ENCODE measurements at places on chromosomes 6 and 20.

DNA sequence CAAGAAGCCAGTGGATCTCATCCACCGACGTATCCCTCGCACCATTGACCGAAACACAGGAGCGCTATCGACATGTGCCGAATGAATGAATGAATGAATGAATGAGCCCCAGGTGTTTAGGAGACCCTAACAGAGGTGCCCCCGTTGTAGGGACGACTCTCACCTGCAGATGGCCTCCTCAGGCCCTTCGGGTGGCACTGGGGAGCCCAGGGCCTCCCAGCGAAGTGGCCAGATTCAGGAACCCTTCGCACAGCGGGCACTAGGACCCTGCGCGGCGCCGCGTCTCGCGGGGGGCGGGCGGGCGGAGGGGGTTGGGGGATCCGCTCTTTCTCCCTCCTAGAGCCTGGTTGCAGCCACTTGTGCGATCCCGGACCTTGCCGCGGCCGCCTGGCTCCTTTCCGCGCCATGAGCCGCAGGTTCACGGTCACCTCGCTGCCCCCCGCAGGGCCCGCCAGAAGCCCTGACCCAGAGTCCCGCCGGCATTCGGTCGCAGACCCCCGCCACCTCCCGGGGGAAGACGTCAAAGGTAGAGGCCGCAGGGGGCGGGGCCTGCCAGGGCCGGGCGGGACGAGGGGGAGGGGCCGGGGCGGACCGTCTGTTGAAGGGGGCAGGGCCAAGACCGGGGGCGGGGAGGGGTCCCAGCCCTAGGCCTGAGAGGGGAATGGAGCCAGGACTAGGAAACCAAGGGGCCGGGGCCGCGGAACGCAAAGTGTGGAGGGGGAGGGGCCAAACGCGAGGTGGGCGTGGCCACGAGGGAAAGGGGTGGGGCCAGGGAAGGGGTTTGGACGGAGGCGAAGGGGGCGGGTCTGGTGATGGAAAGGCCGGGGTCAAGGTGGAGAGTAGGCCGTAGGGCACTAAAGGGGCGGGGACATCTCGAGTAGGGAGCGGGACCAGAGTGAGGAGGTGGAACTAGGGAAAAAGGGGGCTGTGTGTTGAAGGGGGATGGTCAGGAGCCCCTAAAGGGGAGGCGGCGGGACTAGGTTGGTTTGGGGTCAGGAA is 7.4 kb upstream of the SLC12A5 start:
- peak; percentile 49 for DNase-seq

DNA sequence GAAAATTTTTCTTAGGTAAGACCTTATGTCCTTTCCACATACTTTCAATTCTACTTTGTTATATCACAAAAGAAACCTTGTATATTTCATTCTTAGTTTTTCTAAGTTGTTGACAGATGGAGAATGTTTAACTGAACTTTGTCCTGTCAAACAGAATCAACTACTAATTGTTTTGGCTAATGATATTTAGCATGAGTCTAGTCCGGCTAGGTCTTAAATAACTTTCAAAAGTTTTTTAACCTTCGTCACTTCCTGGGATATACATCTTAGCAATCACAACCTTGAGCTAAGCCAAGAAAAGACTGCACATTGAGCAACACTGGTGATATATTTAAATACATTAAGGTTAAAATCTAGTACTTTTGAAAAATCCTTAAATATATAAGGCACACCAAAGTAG is 62.9 kb upstream of the RUNX2 start:
- DNase-seq, result no peak

GRCh38 chr20:51326201-51326819 is 216.2 kb downstream of the NFATC2 start:
- peak; percentile 70 for DNase-seq

DNA sequence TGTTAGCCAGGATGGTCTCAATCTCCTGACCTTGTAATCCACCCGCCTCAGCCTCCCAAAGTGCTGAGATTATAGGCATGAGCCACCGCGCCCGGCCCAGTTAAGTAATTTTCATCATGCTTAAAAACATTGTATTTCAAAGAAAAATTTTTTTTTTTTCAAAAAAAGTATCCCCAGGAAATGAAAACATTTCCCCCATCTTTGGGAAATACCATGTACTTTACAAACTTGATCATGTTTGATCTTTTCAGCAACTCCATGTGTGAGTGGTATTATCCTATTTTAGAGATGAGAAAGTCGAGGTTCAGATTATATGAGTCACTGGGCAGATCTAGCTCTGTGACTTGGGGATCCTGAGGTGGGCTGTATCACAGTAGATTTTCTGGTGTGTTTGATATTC is 11.8 kb downstream of the CHMP4B start:
- no peak for DNase-seq

DNA sequence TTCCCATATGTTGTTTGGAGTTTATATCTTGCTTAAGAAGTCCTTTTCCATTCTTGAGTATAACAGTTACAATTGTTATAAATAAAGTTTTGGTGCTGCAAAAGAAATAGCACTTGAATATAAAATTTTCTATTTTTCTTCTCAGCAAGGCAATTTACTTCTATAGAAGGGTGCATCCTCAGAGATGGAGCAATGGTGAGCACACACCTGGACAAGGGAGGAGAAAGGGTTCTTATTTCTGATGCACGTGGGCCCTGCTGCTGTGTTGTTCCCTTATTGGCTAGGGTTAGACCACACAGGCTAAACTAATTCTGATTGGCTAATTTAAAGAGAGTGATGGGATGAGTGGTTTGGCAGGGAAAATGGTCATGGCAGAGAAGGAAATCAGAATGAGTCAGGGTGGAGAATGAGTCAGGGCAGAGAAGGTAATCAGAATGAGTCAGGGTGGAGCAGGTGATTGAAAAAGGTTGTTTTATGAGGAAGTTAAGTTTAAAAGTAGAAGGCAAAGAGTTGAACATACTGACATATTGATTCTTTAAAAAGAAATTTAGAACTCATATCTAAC is 38.0 kb downstream of the CST8 start:
- no peak for DNase-seq

DNA sequence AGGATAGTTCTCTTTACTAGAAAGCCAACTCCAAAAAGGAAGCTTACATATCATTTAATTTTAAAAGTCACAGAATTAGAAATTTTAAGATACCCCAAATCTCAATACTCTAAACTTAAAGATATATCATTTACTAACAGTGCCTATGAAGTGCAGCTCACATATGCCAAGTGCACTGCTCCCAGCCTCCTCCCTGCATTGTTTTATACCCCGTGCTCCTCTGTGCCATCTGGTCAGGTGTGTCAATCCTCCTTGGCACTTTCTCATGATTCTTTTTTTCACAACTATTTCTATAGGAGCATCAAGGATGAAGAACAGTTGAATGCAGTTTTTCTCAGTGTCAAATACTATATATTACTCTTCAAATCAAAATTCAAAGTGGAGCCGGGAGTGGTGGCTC is 8.8 kb downstream of the MAP7 start:
- DNase-seq, result no peak

GRCh38 chr6:118709859-118710350 is 58.5 kb upstream of the CEP85L start:
- no peak for DNase-seq

DNA sequence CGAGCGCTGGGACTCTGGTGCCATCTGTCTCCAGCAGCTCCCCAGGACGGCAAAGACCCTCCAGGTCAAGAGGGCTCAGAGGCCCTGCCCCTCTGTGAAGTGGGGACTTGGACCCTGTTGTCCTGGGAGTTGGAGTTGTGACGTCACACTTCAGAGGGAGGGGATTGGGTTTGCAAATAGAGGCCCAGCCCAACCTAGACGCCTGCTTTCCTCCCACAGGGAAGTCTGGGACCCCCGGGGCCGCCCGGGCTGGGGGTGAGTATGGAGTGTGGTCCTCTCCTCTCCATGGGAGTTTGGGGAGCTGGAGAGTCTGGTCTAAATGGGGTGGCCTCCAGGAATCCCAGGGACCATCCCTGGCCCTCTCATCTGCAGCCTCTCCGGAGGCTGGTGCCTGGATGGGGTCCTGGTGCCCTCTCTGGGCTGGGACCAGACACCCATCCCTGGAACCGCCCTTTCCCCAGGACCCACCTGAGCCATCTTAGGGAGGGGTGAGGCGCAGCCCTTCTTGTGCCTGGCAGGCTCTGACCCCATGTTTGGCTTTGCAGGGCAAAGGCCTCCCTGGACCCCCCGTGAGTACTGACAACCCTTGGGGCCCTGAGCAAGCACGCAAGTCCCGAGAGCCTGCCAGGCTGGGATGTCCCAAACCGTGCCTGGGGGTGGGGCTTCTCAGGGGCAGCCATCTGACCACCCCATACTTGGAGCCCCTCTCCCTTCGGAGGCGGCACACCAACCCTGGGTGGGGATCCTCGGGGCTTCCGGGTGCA is 4.3 kb downstream of the COL9A3 start:
- DNase-seq, result no peak

DNA sequence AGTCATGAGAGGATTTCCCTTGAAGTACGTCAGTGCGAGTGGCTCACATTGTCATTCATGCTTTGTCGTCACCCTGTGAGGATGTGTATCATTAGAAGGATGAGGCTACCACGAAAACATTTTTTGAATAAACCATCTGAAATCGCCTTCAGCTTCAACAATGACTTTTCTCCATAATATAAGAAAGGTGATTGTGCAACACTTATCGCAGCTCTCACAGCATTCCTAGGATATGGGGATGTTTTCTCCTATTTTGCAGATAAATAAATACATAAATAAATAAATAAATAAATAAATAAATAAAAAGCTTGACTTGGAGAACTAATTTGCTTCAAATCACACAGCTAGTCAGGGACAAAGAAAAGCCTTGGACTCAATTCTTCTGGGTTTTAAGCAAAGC is 326.5 kb downstream of the FOXA2 start:
- no peak for DNase-seq

DNA sequence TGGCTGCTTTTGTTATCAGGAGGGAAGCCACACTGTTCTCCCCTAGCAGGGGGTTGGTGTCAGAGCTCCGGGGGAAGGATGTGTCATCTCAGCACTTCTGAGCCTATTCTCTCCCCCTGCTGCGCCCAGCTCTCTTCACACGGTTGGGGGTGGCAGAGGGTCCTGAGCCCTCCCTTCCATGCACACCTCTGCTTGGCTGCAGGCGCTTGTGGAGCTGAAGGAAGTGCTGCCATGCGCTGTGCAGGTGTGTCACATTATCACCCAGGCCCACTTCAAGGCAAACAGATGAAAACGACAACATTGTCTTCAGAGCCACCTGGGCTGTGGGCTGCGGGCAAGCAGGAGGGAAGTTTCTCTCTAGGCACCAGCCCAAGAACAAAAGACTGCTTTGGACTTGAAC is 263.4 kb downstream of the BMP7 start:
- no peak for DNase-seq

- peak; percentile 15 for DNase-seq
Measured at GRCh38 chr20:5056801-5057599, 55.7 kb upstream of the SLC23A2 start.

- DNase-seq, result no peak
Measured at GRCh38 chr6:163565140-163565539, 150.6 kb downstream of the QKI start.

GRCh38 chr20:47489448-47489872 is 12.2 kb upstream of the NCOA3 start:
- DNase-seq, result no peak

DNA sequence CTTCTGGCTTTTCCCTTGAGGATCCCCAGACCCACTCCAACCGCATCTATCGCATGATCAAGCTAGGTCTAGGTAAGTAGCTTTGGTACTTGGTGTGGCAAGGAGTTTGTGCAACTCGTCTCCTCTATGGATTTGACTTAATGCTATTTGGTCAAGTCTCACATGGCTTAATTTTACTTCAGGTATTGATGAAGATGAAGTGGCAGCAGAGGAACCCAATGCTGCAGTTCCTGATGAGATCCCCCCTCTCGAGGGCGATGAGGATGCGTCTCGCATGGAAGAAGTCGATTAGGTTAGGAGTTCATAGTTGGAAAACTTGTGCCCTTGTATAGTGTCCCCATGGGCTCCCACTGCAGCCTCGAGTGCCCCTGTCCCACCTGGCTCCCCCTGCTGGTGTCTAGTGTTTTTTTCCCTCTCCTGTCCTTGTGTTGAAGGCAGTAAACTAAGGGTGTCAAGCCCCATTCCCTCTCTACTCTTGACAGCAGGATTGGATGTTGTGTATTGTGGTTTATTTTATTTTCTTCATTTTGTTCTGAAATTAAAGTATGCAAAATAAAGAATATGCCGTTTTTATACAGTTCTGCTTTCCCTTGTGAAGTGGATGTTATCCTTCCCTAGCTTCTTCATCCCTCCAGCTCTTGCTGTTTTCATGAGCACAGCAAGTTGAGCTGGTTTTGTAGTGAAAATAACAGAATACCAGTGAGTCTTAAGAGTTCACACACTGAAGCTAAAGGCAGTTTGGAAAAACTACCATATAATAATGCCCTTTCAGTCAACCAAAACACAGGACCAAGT is 3.8 kb downstream of the SLC35B2 start:
- DNase-seq, result no peak

- DNase-seq, result no peak
Measured at GRCh38 chr20:33069673-33070072, 9.8 kb upstream of the BPIFB4 start.

GRCh38 chr6:111076024-111076695 is 11.1 kb upstream of the SLC16A10 start:
- no peak for DNase-seq

- DNase-seq, result no peak
Measured at GRCh38 chr6:115358616-115359015, 702.1 kb downstream of the FRK start.

DNA sequence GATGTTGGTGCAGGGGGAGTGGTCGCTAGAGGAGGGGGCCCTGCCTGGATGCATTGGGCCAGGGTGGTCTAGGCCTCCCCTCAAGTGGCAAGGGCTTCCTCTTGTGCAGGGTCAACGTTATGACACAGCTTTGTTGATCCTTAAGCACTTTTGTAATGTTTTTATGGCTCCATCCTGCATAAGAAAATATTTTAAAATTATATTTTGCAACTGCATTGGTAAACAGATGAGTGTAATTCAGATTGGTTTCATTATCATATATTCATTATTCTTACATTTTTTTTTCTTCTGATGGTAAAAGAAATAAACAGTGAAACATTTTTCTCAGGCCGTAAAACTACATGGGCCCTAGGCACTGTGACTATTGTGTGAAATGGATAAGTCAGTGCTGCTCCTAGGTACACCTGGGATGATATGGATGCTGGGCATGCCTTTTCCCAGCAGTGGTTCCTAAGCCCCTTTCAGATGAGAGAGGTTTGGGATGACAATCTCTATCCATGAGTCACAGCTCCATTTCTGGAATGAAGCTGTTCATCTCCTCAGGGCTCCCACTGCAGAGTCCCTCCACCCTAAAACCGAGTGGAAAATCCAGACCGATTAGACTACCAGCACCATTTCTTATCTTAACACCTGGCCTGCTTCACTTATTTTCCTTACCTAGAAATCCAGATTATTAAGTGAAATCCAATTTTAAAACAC is 5.8 kb upstream of the SIM1 start:
- DNase-seq, result no peak
